ENCODE measurements at places on chromosomes 4 and X.

DNA sequence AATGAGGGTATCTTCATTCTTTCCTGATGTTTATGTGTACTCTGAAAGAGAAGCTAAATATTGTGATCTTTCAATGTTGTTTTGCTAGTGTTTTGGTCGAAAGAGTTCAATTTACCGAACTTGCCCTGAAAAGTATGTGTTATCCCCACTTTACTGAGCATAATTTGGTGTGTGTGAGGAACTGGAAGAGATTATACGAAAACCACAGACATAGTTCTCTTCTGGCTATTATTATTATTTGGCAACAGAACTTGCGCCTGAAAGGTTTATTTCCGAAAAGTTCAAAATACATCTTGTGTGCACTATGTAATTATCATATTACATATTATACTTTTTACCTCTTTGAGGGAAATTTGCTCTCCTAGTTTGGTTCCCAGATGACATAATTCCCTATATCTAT is 232.5 kb upstream of the INTU start:
- DNase-seq = no peak

GRCh38 chrX:22698151-22698550 is 301.6 kb upstream of the DDX53 start:
- DNase-seq = no peak

- no peak for DNase-seq
Measured at GRCh38 chr4:104205116-104205515, 289.6 kb downstream of the CXXC4 start.

DNA sequence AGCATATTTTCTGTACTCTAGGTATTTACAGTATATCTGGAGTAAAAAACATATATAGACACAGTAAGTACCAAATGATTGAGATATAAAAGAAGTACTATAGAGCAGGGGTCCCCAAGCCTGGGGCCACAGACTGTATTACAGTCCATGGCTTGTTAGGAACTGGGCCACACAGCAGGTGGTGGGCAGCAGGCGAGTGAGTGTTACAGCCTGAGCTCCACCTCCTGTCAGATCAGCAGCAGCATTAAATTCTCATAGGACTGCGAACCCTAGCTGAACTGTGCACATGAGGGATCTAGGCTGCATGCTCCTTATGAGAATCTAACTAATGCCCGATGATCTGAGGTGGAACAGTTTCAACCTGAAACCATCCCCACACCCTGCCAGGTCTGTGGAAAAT is 300.7 kb downstream of the NR3C2 start:
- DNase-seq = no peak

- no peak for DNase-seq
Measured at GRCh38 chr4:42371305-42372252, 25.7 kb upstream of the SHISA3 start.
